AG08396 (cell line): ENCODE measurements at places on chromosomes 6 and 20.

GRCh38 chr20:63946986-63947637 is 9.1 kb downstream of the UCKL1 start:
- DNase-seq = no peak

DNA sequence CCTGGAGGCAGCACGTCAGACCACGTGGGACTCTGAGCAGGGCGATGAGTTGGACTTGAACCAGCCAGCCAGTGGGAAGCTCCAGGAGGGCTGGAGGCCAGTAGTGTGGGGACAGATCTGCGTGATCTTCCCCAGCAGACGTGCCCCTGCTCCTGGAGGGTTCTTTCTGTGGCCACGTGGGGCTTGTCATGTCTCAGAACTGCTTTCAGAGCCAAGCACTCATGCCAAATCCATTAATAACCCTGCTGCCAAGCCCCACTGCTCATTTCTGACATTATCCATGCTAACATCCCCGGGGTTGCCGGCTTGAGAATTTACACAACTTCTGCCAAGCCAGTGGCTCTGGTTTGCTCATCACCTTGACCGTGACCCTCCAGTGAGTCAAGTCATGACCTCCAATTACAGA is 38.3 kb downstream of the SIRPA start:
- peak; percentile 52 for DNase-seq

GRCh38 chr6:125812394-125813292 is 21.9 kb downstream of the NCOA7 start:
- DNase-seq = peak; percentile 76

DNA sequence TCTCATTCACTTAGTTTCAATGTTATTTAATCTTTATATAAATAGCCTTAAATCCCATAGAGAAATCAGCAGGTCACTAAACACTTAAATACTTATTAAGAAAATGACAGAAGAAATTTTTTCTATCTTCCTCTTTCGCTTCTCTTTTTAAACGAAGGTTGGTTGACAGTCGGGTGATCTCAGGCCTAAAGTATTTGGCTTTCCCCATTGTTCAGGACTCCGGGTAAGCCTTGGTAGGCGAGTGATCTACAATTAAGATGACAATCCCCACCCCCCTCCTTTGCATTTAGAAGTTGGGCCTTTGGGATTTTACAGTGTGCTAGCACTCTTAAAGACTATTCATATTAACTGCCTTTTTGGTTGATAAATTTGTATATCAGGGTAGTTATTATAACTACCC is 19.7 kb upstream of the UTRN start:
- no peak for DNase-seq

GRCh38 chr6:116036885-116037284 is 23.8 kb downstream of the FRK start:
- no peak for DNase-seq

DNA sequence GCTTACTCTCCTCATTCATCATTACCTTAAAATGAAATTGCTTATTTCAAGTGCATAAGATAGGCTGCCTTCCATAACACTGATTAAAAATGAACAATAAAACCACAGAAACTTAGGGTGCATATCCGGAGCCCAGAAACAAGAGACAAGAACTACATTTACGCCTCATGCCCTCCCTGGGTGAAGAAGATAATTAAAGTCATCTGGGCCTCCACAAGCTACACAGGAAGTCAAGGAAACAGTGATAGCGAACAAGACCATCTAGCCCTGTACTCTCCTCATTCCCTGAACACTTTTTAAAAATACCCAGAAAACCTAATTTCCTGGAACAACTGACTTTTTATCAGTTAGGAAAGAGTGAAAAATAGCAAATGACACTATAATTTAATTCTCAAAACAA is 6.3 kb downstream of the SOD2 start:
- no peak for DNase-seq

DNA sequence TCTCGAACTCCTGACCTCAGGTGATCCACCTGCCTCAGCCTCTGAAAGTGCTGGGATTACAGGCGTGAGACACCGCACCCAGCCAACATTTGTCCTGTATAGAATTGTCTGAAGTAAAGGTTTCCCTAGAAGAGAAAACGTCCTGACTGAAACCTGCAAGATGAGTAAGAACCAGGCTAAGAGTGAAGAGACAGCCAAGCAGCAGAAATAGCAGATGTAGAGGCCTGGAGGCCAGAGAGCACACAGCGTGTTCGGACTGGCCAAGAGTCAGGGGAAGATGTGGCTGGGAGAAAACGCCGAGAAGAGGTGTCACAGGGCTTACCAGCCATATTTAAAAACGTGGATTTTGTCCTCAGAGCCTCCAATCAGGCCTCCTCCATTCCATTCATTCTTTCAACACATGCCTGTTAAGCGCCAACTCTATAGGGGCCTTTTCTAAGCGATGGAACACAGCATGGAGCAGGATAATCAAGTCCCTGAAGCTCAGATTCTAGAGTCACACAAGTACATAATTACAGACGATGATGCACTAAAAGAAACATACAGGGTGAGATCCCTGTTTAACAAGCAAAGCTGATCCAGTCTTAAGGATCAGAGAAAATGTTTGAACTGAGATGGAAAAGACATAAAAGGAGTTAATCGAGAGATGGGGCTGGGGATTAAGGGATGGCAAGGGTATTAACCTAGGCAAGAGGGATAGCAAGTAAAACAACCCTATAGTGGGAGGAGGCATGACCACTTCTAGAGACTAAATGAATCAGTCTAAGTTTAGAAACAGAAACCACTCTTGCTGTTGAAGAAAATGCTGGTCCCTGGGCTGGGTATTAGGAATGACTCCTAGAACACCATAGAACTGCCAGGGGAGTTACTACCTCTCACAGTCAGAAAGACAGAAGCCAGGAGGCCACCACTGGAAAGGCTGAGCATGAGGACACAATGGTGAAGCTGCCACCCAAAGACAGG is 4.8 kb downstream of the ZCCHC3 start:
- DNase-seq = no peak

GRCh38 chr20:56222945-56223344 is 25.6 kb upstream of the MC3R start:
- no peak for DNase-seq

DNA sequence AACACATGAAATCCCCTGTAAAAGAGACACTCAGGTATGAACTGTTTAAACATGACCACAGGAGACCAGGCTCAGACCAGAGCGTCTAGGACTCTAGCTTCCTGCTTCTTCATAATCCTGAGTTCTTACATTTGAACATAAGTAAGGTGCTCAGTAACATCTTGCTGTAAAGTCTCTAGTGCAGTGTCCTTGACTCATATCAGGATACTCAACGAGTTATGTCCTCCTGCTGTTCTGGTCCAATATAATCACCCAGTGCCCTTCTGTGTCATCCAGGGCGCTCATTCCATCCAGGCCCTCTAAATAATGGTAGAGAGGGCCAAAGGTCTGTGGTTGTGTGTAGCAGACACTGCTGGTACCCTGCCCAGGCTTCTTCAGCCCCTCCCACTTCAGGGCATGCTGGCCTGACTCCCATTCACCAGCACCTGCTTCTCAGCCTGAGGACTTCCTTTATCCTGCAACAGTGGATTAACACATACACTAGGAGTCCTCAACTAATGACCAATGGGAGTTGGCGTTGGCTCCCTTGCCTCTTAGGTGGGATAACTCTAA is 66.8 kb upstream of the MOCS1 start:
- no peak for DNase-seq

DNA sequence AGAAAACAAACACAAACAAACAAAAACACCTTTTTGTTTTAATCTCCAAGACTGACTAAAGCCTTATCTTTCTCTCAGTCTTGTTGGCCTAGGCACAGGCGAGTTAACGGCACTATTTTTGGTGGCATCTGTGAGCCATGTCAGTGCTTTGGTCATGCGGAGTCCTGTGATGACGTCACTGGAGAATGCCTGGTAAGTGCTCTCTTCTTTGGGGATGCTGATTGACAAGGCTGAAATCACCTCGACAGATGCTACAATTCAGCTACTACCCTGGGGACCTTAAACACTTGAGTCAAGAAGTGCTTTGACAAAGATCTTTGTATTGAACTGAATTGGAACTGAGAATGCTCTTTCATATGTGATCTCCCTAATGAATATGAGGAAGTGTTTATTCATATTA is 384.1 kb downstream of the LAMA2 start:
- no peak for DNase-seq

DNA sequence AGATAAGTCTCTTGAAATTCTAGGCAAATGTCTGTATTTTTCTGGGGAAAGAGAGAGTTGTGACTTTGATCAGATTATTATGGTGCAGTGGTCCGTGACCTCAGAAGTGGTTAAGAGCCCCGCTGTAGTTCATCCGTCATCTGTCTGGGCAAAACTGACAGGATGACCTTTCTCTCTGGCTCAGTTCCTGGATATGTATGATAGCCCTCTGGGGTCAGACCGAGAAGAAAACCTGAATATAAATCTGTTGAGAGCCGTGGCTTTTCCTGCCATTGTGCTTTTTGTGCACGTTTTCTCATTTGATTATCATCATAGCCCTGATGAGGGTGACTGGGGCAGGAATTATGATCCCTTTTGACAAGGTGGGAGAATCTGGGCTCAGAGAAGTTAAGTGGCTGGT is 26.5 kb downstream of the GHRH start:
- DNase-seq = no peak

DNA sequence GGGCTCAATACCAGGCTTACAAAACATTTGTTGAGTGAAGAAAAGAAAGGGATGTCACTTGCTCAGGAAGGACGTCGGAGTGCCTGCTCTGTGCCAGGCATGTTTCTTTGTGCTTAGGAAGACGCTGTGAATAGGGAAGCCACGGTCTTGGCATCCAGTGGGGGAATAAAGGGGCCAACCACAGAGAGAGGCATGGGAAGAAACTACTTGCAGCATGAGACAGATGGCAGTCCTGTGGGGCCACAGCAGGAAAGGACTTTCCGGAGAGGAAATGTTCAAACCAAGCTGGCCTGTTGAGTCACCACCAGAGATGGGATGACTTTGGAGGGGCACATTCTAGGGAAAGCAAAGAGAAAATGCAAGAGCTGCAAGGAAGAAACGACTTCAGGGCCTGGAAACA is 173.2 kb downstream of the CDH26 start:
- no peak for DNase-seq

GRCh38 chr6:89818977-89819335 is 638 bp downstream of the MDN1 start:
- DNase-seq = peak; percentile 15

- DNase-seq = no peak
Measured at GRCh38 chr6:112258642-112259336, 4.4 kb upstream of the LAMA4 start.

- no peak for DNase-seq
Measured at GRCh38 chr6:8492536-8493133, 57.3 kb upstream of the SLC35B3 start.

DNA sequence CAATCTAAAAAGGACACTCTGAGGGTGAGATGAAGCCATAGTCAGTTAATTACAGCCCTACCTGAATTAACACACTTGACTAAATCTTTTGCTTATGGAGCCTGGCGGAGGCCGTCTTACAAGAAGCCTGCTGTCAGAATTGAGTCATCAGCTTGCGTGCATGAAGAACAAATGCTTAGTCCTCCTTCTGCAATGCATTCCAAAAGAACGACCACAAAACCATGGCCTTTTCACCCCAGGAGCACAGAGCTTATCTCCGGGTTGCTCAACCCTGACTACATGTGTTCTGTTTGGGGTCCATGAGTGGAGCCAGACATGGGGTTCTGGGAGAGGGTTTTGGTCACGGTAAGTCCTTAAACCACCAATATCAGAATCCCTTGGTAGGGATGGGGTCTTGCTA is 318.1 kb downstream of the CLIC5 start:
- peak; percentile 84 for DNase-seq

DNA sequence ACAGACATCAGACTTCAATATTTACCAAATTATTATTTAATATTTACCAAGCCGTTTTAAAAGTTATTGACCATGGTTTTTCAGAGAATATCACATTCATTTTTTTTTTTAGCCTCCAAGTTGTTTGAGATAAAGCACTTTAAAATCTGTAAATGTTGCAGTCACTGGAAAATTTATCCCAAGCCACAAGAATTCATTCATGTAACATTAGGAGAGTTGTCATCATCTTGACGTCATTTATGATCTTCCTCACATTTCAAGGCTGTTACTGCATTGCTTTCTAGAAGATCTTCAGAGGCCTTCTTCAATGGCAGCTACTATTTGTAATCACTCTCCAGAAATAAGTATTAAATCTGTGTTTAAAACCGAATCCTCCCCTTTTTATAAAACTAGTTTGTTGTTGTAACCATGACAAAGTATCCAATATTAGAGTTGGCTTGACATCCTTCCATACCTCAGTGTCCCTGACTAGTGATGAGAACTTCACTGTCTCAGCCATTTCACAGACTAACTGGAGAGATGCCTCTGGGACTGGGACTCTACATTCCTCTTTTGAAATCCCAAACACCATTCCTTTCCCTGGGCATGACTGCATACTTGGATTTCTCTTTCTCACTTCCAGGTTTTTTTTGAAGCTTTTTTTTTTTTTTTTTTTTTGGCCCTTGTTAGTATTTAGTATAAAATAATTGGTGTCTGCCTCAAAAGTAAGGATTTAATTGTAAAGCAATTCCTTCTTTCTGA is 100.1 kb downstream of the ZFAND3 start:
- peak; percentile 18 for DNase-seq

DNA sequence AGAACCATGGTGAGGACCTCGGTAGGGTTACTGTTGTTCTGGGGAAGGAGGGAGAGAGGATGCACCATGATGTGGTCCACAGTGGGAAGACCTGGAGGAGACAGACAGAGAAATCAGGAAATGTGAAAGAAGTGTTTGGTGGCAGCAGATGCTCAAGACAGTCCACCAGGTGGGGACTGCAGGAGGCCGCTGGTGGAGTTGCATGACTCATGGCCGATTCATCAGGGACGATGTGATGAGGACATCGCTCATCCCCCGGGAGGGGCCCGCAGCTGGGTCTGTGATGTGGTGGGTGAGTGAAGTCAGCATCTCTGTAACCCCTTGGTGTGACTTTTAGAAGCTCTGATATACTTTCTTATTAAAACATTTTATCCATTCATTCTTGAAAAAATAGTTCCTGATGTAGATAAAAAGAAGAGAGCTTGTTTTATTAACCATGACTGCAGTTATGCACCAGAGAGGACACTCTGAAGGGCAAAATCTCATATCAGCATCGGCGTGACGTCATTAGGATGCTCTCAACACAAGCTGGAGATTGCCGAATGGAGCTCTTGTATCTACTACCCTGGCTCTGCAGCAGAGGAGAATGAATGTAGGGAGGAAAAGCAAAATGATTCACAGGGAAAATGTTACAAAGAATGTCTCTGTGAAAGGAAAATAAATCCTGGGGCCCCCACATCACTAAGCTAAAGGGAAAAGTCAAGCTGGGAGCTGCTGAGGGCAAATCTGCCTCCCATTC is 71.2 kb downstream of the RAMACL start:
- DNase-seq = peak; percentile 89

GRCh38 chr6:67759001-67759400 is 876.1 kb upstream of the ADGRB3 start:
- no peak for DNase-seq
